ENCODE measurements at places on chromosomes 11 and 22.

GRCh38 chr22:31619611-31620300 is 42.3 kb downstream of the PISD start:
- no peak for DNase-seq

DNA sequence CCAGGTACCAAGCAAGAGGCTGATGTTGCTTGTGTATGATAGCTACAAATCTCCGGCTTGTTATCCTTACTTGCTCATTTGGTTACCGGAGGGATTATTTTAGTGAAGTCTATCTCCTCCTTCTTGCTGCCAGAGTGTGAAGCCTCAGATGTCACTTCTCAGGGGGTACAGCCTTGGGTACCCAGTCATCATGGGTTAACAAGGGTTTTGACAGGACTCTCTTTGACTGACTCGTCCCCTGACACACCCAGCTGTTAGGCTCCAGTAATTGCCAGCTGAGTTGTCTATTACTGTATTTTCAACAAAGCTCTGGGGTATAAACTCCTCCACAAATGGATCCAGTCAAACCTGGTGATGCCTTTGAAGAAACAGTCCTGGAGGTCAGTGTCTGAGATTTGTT is 11.9 kb upstream of the PELI3 start:
- DNase-seq: no peak

GRCh38 chr11:130483124-130483523 is 34.7 kb downstream of the ADAMTS15 start:
- no peak for DNase-seq

DNA sequence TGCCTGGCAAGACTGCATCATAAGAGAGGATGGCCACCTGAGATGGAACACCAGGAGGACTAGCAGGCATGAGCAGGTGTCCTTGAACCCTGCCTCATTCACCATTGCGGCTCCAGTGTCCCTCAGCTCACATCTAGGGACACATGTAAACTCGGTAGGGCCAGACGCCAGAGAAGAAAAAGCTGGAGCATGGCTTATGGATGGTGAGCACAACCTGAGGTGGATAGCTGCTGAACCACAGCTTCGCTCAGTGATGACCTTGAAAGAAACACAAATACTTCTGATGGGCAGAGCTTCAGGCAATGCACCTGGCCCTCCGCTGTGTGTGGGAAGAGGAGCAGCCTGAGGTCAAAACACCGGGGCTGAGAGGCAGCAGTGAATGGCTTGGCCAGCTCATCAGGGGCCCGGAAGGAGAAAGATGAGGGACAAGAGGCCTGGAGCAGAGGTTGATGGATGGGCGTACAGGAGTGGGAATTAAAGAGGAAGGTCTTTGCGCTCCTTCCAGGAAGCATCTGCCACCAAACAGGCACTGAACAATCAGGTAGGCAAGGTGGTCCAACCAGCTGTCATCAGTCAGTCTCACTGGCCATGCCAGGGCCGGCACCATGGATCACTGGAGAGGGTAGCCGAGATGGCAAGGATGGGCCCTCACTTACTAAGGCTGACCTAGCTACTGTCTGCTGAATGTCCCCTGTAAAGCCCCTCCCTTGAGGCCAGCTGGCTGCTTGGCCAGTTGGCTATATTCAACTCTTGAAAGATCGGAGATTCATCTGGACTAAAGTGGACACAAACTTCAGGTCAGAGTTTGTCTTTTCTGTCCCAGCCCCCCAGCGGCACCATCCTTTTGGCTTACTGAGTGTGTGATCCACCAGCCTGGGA is 89.7 kb downstream of the MYEOV start:
- DNase-seq: no peak

DNA sequence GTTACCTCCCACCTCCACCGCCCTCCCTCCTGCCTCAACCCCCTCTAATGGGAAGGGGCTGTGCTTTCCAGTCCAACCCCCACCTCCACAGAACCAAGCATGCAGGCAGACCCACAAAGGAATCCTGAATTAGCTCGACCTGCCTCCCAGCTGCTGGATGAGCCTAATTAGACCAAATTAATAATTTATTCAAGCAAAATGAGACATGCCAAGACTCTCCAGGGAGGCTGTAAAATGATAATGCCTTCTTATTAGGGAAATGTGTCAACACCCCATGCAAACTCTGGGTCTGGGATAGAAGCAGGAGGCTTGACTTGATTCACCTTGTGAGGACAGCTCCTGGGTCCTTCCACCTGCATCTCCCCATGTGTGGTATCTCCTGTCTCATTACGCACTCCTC is 59.4 kb upstream of the HMGXB4 start:
- no peak for DNase-seq

GRCh38 chr11:13222285-13222684 is 55.3 kb upstream of the BMAL1 start:
- DNase-seq: no peak

DNA sequence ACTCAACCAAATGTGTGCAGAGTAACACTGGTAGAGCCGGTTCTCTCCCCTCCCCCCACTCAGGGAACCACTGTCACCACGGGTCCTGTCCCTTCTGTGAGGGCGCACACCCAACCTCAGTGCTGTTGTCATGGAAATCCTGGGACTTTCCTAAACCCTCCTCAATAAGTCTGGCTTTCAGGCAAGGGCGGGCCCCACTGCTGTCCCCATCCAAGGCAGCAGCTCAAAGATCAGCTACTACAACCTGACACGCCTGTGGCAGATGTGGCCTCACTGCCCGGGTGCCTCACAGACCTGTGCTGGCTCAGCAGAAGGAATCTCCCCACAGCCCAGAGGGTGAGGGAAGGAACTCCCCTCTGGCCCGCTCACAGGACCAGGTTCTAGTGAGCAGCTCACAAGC is 2.2 kb downstream of the PRODH start:
- no peak for DNase-seq

- DNase-seq: peak; percentile 43
Observed at GRCh38 chr11:34214961-34215805, 109.8 kb downstream of the NAT10 start.

DNA sequence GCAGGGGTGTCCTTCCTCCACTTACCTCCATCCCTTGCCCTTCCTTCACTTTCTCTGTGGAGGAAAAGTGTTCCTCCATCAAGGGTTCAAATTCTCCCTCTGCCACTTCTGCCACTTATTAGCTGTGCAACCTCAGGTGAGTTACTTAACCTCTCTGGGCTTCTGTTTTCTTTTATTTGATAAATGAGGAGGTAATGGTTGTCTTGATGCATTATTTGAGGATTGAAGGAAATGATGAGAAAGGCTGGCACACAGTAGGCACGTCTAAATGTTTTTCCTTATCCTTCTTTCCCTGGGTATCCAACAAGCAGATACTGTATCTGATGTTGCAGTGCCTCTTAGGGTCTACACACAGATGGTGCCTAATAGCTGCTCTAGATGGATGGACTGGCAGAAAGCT is 14.3 kb upstream of the ALX4 start:
- no peak for DNase-seq

GRCh38 chr22:41847300-41847699 is 14.4 kb downstream of the SREBF2 start:
- DNase-seq: no peak

DNA sequence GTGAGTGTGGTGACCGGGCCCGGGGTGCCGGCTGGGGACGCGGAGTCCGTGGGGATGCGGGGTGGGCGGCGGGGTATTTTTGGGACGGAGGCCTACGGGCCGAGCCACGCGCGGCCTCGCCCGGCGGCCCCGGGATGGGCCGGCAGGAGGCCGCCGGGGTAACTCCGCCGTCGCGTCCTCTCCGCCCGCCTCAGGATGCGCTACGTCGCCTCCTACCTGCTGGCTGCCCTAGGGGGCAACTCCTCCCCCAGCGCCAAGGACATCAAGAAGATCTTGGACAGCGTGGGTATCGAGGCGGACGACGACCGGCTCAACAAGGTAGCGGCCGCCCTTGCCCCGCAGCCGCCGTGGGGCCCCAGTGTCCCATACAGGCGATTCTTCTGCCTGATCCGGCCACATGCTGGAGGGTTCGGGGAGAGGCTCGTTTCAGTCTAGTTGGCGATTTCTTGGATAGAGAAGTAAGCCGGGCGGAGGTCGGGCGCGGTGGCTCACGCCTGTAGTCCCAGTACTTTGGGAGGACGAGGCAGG is 337 bp downstream of the RPLP2 start:
- DNase-seq: no peak

DNA sequence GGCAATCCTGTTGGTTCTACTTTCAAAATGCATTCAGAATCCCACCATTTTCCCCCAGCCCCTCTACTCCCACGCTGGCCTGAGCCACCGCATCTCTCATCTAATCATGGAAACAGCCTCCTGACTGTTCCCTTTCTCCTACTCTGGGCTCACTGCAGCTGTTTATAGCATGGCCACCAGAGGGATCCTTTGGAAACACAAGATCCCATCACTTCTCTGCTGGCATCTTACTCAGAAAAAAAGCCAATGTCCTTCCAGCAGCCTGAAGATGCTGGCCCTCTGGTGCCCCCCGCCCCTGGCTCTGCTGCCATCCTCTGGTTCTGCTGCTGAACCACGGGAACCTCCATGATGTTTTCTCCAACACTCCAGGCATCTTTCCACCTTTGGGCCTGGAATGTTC is 11.1 kb downstream of the MS4A8 start:
- no peak for DNase-seq

GRCh38 chr11:44949160-44950030 is 1.3 kb downstream of the TP53I11 start:
- DNase-seq: peak; percentile 40

GRCh38 chr11:95922099-95922498 is 1.8 kb downstream of the MTMR2 start:
- DNase-seq: no peak

- DNase-seq: no peak
Observed at GRCh38 chr11:80798174-80798573, 1357.3 kb upstream of the TENM4 start.

GRCh38 chr11:2107521-2107920 is 31.7 kb downstream of the IGF2 start:
- DNase-seq: no peak

- peak; percentile 66 for DNase-seq
Observed at GRCh38 chr11:80362563-80363340, 921.9 kb upstream of the TENM4 start.

DNA sequence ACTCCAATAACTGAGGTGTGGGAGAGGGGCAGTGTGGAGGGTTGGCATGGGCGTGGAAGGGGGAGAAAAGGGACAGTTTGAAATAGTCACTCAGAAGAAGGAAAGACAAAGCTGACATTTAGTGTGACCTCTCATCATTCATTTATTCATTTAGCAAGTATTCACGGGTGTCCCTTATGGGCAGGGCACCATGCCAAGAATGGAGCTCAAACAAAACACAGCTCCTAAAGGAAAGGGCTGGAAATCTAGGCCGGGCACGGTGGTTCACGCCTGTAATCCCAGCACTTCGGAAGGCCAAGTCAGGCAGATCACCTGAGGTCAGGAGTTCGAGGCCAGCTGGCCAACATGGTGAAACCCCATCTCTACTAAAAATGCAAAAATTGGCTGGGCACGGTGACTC is 19.4 kb upstream of the DGKZ start:
- DNase-seq: no peak

GRCh38 chr11:78255919-78256318 is 67.2 kb downstream of the USP35 start:
- no peak for DNase-seq

DNA sequence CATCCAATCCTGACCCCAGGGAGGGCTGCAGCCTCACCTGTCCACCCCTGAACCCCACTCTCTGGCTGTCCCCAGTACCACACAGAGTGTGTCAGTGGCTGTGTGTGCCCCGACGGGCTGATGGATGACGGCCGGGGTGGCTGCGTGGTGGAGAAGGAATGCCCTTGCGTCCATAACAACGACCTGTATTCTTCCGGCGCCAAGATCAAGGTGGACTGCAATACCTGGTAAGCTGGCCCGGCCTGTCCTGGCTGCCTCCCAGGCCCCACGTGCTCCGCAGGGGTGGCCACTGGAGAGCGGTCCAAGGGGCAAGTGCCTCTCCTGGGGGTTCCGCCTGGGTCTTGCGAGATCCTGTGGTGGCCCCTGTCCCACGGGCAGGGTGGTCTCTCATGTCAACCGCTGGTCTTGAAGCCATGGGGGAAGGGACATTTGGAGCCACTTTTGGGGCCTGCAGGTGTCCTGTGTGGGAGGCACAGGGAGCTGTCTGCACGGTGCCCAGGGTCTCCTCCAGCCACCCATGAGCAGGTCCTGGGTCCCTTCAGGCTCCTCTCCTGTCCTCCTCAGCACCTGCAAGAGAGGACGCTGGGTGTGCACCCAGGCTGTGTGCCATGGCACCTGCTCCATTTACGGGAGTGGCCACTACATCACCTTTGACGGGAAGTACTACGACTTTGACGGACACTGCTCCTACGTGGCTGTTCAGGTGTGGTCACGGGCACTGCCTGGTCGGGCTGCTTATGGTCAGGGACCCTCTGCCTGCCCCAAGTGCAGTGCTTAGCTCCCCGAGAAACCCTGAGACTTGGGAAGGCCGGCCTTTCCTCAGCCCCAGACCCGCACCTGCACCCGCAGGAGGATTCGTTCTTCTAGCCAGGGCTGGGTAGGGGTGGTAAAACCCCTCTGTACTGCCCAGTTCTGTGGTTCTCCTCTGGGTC is 11.8 kb downstream of the MUC2 start:
- no peak for DNase-seq

- DNase-seq: no peak
Observed at GRCh38 chr11:125124618-125124992, 13.2 kb upstream of the TMEM218 start.

DNA sequence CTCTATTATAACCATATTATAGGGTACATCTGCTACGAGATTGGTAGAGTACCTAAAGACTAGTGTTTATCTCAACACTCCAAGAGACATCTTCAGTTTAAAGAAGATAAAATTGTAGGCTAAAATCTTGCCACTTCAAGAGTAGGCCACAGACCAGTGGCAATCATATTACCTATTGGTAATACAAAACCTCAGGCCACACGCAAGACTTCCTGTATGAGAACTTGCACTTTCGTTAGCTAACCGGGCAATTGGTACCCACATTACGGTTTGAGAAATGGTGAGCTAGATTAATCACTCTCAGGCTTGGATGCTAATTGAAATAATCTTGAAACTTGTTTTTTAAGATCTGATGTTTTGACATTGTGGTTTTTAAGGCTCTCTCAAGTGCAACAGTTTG is 772.7 kb downstream of the LRRC4C start:
- DNase-seq: no peak

All from fibroblast of lung (primary cell).